ENCODE measurements at places on chromosomes 2 and 18.

DNA sequence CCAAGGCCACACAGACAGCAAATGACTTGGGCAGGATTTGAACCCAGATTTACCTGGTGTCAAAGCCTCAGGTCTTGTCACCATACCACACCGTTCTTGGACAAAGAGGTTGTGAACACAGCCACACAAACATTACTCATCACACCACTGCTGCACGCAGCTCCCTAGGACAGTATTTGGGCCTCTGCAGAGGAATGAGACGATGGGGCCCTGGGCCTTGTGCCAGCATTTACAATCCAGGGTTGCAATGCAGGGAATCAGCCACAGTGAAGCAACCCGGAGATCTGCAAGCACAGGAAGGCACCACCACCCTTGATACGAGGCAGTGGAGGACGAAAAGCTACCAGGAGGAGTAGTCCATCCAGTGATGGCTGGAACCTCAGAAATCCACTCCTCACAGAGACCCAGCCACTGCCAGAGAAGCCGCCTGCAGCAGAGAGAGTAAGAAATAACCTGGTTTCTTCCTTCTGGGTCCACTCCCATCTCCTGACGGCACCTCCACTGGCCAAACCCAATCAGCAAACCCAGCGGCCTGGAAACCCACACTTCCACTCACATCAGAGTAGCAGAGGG is 3.7 kb upstream of the MTCL1 start:
- no peak for DNase-seq

DNA sequence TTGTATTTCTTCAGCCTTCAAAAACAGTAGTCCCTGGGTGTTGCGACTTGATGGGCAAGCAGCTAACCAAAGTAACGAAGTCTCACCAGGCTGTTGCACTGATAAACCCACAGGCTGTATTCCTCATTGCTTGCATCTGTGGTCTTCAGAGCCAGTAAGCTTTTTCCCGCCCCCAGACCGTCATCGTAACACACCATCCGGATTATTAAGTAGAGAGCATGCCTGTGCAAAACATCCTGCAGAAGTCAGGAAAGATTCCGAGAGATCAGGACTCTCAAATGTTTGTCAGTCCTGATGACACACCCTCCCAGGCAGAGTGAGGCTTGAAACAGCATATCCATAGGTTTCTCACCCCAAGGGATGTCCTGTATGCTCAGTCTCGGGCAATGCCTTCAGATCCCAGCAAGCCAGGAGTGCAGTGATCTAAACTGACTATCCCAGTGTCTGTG is 15.9 kb downstream of the ITGB1BP1 start:
- no peak for DNase-seq

DNA sequence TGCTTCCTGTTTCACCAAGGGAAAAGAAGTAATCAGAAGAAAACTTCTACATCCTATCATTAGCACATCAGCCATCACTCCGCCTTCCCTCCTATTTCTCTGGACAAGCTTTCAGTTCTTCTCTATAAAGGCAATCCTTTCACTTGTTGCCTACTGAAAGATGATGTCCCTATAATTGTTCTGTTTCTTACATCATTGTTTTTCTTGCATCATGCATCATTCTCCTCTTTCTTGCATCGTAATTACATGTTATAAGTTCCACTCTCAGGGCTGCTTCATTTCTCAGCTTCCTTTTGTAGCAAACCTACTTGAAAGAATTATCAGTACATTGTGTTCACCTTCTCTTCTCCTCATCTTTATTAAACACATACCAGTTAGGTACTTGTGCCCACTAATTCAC is 7.2 kb downstream of the SLC30A6 start:
- DNase-seq: no peak

GRCh38 chr2:48954935-48955334 is 199.4 kb downstream of the FSHR start:
- DNase-seq: no peak

DNA sequence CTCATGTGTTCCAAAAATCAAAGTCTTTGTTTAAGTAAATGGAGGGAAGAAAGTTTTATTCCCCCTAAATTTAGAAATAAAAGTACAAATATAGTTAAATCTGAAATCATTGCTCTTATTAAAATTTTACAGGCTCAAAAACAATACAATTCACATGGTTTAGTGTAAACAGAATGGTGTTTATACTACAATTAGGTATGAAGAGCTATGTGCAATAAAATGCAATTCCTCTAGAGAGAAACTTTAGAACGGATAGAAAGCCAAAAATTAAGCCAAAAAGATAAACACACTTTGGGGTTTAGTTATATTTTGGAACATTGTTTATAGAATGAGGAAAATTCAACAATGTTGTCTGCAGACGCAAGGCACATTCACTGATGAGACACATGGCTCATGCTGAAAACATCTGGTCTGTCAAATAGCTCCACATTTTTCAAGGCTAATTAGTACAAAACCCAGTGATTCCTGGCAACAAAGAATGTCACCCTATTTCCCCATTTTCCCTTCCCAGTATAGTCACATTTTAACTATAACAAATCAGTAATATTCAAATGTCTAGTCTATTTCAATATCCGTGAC is 103.3 kb downstream of the EXOC6B start:
- no peak for DNase-seq

DNA sequence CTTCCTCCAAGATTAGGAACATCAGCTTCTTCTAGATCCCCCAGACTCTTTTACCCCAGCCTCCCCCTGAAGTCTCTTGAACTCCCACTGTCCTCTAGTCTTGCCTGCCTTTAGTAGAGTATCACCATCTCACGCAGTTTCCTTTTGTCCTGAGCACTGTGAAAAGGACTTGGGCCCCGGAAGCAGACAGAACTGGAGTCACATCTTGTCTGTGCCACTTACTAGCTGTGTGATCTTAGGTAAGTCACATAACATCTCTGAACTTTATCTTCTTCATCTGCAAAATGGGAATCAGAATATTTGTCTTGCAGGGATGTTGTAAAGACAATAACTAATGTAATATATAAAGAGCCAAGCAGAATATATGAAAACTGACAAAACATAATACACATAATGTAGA is 8.4 kb upstream of the TRABD2A start:
- no peak for DNase-seq
